ENCODE measurements at places on chromosomes 5 and 9.
A peak's percentile ranks its signal among the peaks of the same experiment; 100 is the strongest.

GRCh38 chr9:90838581-90839154 is 37.0 kb downstream of the SYK start:
- DNase-seq: no peak

- peak; percentile 78 for DNase-seq
Observed at GRCh38 chr9:84170521-84171141, 169.9 kb downstream of the SLC28A3 start.

DNA sequence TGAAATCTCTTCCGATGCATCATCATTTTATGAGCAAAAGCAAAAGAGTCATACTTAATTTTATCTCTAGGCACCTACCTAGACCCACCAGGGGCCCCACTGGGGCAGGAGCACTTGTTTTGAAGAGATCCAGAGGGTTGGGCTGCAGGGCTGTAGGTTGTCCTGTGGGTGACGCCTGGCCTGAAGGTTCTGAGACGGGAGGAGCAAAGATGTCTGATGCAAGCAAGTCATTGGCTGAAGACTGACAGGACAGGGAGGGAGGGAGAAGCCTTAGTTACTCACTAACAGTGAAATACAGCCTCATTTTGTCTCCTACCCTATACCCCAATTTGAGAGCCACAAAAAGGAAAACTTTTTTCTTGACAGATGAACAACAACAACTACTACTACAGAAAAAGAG is 17.1 kb upstream of the C9 start:
- DNase-seq: no peak

DNA sequence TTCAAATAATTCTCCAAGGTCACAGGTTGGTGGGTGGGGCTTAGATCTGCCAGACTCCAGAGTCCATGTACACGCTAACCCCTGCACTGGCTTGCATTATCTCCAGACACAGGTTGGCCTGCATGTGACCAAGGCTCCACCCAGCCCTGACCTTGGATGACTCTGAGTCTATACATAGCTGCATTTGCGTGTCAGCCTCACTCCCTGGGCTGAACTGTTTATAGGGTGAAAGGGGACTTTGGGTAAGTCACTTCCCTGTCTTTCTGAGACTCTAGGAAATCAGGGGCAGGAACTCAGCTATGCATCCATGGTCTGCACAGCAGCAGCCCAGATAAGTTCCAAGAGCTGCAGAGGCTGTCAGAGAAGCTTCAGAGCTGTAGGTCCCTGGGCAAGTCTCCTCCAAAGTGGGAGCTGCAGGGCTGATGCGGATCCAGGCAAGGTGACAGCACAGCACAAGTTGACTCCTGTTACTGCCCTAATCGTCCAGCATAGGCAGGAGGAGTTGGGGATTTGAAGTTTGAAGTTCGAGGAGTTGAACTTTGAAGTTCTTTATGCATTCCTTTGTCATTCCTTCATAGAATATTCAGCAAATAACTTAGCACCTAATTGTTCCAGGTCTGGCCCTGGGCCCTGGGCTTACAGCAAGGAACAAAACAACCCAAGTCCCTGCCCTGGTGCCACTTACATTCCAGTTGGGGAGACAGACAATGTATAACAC is 53.4 kb downstream of the SLC22A5 start:
- no peak for DNase-seq

DNA sequence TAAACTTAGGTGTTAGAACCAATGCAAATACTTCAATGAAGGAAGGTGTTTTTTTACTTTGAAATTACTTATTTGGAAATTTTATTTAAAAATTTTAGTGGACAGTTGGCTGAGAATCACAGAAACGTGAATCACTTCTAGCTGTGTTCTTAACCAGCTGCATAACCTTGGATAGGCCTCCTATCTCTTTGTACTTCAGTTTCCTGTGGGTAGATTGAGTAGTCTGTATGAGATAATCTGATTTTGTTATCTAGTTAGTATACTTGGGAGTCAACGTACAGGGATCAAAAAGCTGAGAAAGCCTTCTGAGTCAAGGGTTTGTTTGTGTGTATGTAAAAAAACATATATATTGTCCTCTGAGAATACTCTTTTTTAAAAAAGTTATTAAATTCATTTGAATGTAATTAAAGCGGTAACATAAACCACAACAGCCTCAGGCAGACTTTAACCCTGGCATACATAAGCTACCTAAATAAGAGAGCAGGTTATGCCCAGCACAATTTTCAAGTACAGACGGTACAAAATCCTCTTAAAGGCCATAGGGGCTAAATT is 38.1 kb upstream of the ZCCHC7 start:
- no peak for DNase-seq

Data from sciatic nerve (tissue), 2 donors.